Spleen (tissue), 13 donors: ENCODE measurements at places on chromosomes 3 and 15.
A peak's percentile ranks its signal among the peaks of the same experiment; 100 is the strongest.

GRCh38 chr15:66102563-66103292 is 150.8 kb downstream of the MEGF11 start:
- no peak for DNase-seq

GRCh38 chr3:194043516-194043915 is 92.4 kb upstream of the HES1 start:
- DNase-seq = no peak

GRCh38 chr3:46930945-46931403 is 45.6 kb downstream of the CCDC12 start:
- peak; percentile 70 for DNase-seq

- DNase-seq = no peak
Observed at GRCh38 chr15:60804551-60804950, 325.6 kb upstream of the ICE2 start.

DNA sequence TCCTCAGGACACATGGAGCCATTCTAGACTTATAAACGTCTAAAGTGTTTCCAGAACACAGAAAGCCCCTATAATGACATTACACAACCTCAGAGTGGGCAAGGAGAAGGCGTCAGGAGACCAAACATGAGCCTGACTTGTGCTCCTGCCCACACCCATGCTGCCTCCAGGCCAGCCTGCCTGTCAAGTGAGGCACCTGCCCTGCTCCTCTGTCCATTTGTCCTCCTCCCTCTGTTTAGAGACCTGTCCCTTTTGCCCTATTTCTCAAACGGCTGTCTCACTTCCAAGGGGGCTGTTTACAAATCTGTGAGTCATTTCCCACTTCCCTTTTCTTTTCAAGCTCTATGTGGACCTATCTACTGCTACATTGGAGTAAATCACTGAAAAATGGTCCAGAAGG is 21.0 kb downstream of the ZDHHC3 start:
- no peak for DNase-seq

- peak; percentile 96 for DNase-seq
Observed at GRCh38 chr3:141875893-141876380, 506 bp upstream of the ATP1B3 start.
